ENCODE measurements at places on chromosomes 13 and 19. TPM values are rescaled to one million over a fixed set of nuclear protein-coding genes. Genes with fewer than 3 reads are reported as not detected.

GRCh38 chr13:99043831-99044231, 66.0 kb upstream of the DOCK9 start:
- no peak for DNase-seq

DNA sequence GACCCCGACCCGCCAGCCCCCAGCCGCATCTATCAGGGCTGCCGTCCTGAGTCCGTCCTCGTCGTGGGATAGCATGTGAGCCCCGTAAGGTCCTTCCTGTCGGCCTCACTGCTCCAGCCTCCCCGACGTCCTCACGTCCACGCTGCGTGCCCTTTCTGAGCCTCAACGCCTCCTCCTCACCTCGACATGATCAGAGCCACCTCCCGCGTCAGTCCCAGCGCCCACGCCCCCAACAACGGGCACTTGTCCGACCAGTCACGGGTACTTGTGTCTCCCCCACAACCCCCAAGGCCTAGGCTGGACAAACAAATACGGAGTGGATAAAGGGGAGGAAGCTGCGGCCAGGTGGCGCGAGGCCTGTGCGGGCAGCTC, 665 bp downstream of the ZNF497 start:
- peak; percentile 81 for DNase-seq

KIR3DL1 gene
- not detected for total RNA-seq

GRCh38 chr19:6056801-6057650, 53.3 kb downstream of the RFX2 start:
- DNase-seq, result no peak

DNA sequence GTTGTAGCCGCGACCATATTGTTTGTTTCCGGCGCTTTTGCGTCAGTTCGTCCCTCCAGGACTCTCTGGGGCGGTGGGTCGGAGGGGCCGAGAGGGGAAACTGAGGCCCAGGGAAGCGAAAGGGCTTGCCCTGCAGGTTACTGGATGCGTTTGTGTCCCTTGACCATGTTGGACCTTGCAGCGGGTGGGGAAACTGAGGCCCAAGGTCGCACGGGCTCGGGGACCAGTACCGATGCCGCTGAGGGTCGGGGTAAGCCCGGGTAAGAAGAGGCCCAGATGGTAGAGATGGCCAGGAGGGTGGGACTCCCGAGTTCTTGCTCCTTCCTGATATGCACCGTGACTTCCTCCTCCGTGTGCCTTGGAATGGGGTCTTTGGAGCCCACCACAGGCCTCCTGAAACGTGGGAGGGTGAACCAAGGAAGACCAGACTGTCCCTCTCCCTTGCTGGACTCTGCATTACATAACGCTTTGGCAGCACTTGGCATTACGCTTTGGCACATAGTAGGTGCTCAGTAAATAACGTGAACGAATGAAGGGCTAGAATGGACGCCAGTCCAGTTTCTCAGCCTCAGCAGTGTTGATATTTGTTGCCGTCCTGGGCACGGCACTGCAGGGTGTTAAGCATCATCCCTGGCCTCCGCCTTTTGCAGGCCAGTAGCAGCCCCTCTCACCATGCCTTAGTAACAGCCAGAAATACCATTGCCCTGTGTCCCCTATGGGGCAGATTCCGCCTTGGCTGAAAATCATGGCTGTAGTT, 743 bp downstream of the CHAF1A start:
- peak; percentile 67 for DNase-seq

GRCh38 chr19:42229855-42230351, 9.8 kb downstream of the ZNF526 start:
- DNase-seq, result no peak

- DNase-seq, result no peak
Measured at GRCh38 chr13:94382517-94382916, 97.0 kb downstream of the DCT start.

DNA sequence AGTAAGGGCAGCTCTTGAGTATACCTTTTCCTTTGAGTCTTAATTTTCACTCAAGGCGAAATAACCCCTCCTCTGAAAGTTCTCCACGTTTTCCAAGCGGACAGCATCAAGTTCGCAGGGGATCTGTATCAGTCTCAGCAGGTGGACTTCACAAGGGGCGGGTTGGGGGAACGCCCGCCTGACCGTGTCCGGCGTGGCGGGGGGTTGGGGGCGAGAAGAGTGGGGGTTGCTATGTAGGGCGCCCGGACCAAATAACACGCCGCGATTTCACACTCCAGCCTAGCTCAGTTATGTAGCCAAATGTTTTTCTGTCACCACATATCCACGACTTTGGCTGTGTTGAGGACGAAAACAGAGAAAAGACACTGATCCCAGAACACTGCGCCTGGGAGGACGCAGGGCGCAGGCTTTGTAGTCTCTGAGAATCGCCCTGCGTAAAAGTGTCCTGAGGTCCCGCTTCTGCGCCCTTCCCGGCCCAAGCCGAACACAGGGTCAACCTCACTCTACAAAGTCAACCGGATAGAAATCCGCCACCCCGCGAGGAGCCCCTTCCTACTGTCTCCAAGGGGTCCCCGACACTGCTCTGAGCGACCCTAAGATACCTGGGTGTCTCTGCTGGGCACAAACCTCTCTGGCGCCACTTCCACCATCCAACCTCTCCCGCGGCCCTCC, 524 bp downstream of the RUBCNL start:
- no peak for DNase-seq

- DNase-seq, result no peak
Measured at GRCh38 chr19:55261671-55262126, 2.9 kb upstream of the PPP6R1 start.

SUGP2 gene
- 128 TPM for total RNA-seq

CCDC169 gene
- total RNA-seq, result 0.50 TPM

DNAAF3 gene
- total RNA-seq, result not detected
